ENCODE measurements at places on chromosomes 1 and 21. TPM values are rescaled to one million over a fixed set of nuclear protein-coding genes. Genes with fewer than 3 reads are reported as not detected.

Gene CDKN2C
- total RNA-seq: 16.2 TPM

Gene PFKFB2
- 3.7 TPM for total RNA-seq

Gene AMIGO1
- total RNA-seq: 8.4 TPM

Gene ADORA1
- total RNA-seq: 2.1 TPM

Gene TIMM17A
- total RNA-seq: 25.1 TPM

Gene RGS13
- total RNA-seq: under 0.01 TPM

Gene AADACL4
- not detected for total RNA-seq

Gene TTLL7
- 38.6 TPM for total RNA-seq

Gene TIAM1
- 24.5 TPM for total RNA-seq

Gene SYCP1
- not detected for total RNA-seq

Gene CD1B
- not detected for total RNA-seq

All from skeletal muscle tissue (tissue), 5 donors.